Activated naive CD8-positive, alpha-beta T cell treated with anti-CD3 and anti-CD28 coated beads, Interleukin-2, amount 50 U/mL, for 24 hours (primary cell): ENCODE measurements at places on chromosomes 4 and X.

DNA sequence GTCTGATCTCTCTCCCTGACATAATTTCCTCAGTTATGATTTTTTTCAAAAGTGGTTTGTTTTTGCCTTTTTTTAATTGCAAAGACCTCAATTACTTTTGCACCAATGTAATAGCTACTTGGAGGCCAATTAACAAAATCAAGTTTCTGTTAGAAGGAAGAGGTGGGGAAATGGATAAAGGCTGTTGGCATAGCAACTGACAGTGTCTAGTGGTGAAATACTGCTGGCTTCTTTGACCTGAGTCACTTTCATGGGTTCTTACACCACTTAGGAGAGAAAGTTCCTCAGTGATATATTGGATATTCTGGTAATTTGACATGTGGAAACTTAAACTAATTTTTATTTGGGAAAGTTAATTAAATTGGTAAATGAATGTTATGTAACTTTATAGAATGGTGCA, 26.5 kb upstream of the ATP8A1 start:
- DNase-seq: no peak

GRCh38 chr4:2696423-2696822, 59.7 kb downstream of the TNIP2 start:
- no peak for DNase-seq

- DNase-seq: peak; percentile 23
Measured at GRCh38 chr4:168509786-168510185, 12.9 kb downstream of the PALLD start.

- DNase-seq: no peak
Measured at GRCh38 chr4:84417997-84418709, 80.9 kb downstream of the NKX6-1 start.

GRCh38 chr4:67929426-67929825, 33.9 kb downstream of the TMPRSS11A start:
- DNase-seq: no peak
